NCI-H510A treated with DMSO at 0.1 percent for 48 hours (cell line): ENCODE measurements at places on chromosomes 3 and 15.

GRCh38 chr3:149519912-149520311, 45.4 kb downstream of the TM4SF4 start:
- DNase-seq = no peak

DNA sequence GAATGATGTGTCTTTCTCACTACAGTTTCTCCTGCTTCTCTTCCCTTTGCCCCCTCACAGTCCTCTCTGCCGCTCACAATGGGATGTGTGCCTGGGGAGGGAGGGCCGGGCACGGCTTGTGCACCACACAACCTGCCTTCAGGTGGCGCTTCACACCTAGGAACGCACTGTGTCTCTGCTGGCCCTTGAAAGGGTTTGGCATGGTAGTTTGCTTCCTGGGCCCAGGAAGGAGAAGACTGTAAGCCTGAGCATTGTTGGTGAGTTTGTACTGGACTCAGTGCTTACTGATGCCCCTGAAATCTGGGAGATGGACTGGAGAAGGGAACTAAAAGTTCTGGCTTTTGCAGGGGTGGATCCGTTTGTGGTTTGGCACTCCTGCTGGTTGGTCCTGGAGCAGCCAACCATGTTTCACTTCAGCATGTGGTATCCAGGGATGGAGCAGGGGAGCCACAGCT, 9.2 kb downstream of the ALPK3 start:
- DNase-seq = no peak

DNA sequence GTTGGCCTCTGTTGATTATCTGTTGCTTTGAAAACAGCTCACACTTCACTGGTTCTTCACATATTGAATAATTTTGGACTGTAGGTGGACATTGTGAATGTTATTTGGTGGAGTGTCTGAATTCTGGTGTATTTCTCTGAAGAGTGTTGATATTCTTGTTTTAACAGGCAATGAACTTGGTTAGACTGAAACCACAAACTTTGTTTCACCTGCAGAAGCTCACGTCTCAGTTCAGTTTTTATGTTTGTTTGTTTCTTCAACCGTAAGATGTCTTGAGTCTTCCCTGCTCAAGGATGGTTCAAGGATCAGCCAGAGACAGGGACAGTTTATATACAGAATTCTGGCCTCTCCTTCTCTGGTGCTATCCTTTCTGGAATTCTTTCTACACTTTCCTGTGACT, 43.6 kb downstream of the C3orf20 start:
- no peak for DNase-seq

GRCh38 chr15:96333131-96334016, 2.9 kb downstream of the NR2F2 start:
- DNase-seq = peak; percentile 9

DNA sequence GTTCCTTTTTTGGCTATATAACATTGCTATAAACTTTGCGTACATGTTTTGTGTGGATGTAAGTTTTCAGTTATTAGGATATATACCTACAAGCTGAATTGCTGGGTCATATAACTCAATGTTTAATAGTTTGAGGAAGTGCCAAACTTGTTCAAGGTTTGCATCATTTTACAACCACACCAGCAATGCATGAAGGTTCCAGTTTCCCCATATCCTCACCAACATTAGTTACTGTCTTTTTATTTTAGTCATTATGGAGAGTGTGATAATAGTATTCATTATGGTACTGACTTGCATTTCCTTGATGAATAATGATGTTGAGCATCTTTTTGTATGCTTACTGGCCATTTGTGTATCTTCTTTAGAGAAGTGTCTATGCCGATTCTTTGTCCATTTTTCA, 112.3 kb downstream of the NR1I2 start:
- no peak for DNase-seq

DNA sequence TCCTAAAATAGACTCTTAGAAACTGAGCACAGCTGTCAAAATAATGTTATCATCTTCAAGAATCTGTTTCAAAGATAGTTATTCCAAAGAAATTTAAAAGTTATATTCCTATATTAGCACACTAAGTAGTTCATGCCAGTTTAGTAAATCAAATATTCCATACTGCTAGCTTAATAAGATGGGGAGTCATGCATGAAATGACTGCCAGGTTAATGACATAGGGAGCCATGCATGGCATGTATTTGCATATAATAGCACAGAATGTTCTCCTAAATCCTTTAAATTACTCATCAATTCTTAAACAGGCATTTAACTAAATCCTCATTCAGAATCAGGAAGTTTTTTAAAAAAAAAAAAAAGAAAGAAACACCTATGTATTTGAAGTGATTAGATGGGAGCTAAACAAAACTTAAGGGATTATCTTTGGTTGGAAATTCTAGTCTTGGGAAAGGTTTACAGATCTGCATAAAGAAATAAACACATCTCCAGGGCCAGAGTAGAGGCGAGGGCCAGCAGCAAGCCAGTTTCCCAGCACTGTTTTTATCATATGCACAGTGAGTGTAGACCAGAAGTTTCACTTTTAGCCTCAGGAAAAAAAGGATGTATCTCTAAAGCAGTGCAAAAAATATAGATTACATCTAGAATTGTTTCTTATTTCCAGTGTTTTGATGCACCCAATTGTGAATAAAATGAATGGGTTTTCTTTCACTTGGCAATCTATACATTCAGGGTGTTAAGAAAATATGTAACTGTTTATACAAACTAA, 366.4 kb upstream of the AGTR1 start:
- no peak for DNase-seq

DNA sequence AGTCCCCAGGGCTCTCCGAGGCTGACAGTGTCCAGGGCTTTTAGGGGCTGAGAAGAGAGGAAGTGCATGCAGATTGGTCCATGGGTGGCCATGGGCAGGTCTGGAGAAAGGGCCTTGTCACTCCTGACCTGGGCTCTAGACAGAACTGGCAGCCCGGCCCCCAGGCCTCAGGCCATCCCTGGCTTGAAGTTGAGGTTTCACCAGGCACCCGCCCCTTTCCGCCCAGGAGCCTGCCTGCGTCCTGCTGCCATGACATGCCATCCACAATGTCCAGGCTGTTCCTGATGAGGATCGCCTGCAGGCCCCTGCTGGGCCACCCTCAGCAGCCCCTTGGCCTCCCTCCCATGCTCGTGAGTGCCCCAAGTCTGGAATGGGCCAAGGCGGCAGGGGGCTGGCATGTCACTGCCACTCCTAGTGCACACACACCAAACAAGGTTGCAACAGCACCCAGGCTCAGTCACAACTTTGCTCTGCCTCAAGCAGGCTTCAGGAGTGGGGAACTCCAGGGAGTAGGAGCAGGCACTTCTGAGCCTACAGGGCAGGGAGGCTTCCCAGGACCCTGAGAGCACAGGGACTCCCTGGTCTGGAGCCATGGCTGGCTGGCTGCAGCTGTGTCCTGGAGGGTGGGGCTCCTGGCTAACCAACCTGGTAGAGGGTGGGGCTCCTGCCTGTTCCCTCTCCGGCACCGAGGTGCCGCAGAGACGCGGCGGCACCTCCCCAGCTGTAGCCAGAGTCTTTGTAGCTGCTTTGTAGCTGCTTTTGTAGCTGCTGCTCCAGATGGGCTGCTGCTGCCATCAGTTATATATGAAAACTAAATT, 1457.1 kb upstream of the GBE1 start:
- DNase-seq = no peak

DNA sequence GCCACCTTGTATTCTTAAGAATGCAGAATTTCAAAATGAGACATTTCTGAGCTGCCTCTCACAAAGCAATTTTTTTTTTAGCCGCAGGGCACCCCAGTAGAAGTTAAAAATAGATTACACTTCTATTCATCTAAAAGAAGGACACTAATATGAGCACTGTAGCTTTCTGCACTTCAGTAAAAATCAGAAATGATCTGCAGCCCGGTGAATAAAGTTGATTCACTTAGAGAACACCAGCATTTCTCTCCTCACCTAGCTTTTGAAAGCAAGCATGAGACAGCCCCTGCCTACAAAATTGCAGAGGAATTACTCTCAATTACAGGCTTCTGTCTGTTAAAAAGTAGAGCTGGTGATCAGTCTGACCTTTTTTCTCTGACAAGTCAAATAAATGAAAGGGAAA, 1062.4 kb downstream of the FHIT start:
- DNase-seq = no peak

- DNase-seq = no peak
These were observed 127.2 kb upstream of the STT3B start for GRCh38 chr3:31405515-31405914.

GRCh38 chr3:17431004-17431403, 311.4 kb downstream of the TBC1D5 start:
- peak; percentile 51 for DNase-seq

DNA sequence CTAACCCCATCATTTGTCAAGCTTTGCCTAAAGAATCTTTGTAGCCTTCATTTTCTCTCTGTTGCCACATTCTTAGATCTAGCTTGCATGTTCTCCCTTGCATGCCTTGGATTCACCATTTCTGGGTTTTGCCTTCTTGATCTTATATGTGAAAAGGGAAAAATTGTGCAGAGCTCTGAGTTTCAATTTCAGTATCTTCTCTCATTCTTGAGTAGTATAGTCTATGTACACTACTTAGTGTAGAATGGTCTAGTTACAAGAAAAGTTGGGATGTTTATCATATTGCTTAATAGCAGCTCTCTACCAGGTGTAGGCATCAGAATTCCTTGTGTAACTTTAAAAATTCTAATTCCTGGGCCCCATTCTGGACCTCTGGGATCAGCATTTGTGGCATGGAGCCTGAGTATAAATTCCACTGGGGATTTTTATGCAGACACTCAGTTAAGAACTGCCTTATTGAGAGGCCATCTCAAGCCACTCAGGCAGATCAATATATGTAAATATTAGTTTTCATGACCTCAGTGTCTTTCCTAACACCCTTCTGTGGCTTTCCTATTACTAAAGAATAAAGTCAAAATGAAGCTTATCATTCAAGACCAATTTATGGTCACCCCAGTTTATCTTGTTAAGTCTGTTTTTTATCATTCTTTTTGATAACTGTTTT, 23.4 kb downstream of the GTF2E1 start:
- no peak for DNase-seq

GRCh38 chr15:70853318-70853972, 512 bp downstream of the LARP6 start:
- peak; percentile 35 for DNase-seq

- DNase-seq = no peak
These were observed 7.3 kb downstream of the TMEM212 start for GRCh38 chr3:171850320-171850959.

GRCh38 chr3:47455806-47456452, 19.8 kb downstream of the SCAP start:
- DNase-seq = no peak
